ENCODE measurements at places on chromosomes 12 and 14.

DNA sequence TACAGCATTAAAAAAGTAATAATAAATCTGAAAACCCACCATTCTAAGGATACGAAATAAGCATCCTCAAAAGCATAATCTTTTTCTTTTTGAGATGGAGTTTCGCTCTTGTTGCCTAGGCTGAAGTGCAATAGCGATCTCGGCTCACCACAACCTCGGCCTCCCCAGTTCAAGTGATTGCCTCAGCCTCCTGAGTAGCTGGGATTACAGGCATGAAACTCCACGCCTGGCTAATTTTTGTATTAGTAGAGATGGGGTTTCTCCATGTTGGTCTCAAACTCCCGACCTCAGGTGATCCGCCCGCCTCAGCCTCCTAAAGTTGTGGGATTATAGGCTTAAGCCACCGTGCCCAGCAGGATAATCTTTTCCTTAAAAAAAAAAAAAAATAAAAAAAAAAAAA, 4.3 kb downstream of the CCNT1 start:
- no peak for DNase-seq

DNA sequence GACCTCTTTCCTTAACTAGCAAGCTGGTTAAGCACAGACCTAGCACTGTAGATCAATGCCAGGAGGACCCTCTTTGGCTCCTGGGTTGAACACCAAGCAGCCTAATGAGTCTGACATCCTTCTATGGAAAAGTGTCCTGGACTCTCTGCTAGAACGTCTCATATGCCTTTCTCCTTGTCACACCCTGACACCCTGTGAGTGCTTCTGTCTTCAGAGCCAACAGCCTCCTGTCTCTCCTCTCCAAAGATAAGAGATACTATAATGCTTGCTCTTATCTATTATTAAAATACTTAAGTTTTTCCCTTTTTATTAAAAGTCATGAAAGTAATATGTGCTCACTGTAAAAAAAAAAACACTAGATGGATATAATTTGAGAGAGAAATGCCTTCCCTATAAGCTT, 222.7 kb downstream of the FOXN3 start:
- no peak for DNase-seq

- no peak for DNase-seq
Measured at GRCh38 chr14:64899958-64900357, 14.3 kb upstream of the CHURC1 start.

DNA sequence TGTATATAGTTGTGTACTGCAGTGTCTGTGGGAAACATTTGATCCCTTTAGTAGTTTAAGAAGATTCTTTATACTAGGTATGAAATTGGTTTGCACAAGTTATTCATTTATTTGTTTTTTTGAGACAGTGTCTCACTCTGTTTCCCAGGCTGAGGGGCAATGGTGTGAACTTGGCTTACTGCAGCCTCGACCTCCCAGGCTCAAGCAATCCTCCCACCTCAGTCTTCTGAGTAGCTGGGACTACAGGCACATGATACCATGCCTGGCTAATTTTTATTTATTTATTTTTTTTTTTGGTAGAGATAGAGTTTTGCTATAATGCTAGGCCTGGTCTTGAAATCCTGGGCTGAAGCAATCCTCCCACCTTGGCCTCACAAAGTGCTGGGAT, 209.4 kb downstream of the RASSF9 start:
- no peak for DNase-seq

- peak; percentile 31 for DNase-seq
Measured at GRCh38 chr12:2064071-2064507, 11.3 kb downstream of the CACNA1C start.

DNA sequence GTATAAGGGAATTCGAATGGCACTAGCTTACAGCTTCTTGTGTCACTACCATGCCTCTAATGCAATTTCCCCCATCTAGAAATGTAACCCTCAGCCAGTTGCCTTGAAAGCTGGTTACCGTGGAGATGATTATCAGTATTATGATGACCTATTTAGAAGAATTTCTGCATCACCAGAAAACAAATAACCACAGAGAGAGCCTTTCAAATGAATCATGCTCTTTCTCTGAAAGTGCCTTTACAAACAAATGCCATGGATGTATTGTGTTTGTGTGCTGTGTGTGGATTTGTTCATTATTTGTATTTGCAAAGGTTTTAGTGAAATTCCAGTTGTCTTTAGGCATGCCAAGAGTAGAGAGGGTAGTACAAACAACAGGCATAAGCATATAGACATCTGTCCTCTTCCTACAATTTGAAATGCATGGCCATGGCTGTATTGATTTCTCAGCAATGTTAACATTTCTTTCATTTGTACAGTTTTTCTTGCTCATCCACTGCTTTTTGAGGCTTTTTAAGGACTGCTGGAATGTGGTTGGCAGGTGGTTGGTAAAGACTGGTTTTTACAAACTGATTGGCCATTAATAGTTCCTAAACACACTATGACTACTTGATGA, 266.5 kb downstream of the PAWR start:
- no peak for DNase-seq

- no peak for DNase-seq
Measured at GRCh38 chr12:79344855-79345847, 345.6 kb downstream of the PAWR start.

GRCh38 chr12:118359541-118359915, 13.2 kb downstream of the TAOK3 start:
- peak; percentile 49 for DNase-seq

- DNase-seq, result no peak
Measured at GRCh38 chr14:99321955-99322730, 50.1 kb upstream of the BCL11B start.

DNA sequence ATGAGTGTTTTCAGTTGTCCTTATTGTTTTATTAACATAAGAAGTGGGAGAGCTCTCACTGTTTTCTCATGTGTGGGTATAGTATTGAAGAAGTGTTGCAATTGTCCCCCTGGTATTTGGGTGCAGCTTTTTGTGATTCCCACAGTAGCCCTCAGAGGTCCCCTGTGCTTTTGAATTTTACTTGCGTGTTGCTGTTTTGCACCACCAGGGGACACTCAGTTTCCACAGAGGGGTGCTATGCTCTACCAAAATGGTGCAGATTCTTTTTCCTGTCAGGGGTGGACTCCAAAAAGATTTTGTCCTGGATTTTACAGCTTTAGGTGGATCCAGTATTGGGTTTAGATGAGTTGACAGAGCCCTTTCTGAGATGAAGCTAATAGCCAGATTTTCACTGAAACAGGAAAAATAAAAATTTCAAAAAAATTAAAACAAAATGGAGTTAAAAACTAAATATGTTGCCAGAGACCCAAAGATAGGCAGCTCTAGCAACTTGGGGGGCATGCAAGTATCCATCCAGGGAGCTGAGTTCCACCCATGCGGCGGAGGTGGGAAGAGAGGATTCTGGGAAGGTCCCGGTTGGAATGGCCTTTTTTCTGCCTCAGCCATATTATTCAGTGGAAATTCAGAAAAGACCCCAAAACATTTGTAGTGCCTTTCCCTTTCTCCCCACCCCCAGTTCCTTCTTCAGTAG, 50.2 kb downstream of the TTLL5 start:
- no peak for DNase-seq

GRCh38 chr12:52395761-52396434, 10.2 kb downstream of the KRT82 start:
- peak; percentile 7 for DNase-seq

- no peak for DNase-seq
Measured at GRCh38 chr12:63964301-63964700, 119.8 kb downstream of the SRGAP1 start.

DNA sequence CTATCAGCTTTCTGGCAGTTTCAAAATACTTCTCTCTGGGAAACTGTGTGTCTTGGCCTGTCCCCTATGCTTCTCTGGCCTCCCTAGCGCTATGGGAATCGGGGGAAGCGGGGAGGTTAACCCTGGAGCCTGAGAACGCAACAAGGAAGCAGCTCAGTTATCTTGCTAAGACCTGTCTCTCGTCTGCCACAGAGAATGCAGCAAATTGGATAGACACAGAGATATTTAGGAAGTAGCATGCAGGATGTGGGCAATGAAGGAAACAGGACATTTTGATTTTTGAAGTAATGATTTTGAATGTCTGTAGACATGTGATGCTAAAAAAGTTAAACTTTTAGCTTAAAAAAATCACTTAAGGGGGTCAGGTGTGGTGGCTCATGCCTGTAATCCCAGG, 6.6 kb upstream of the CALCOCO1 start:
- no peak for DNase-seq
